Esophagus squamous epithelium (tissue), 5 donors: ENCODE measurements at places on chromosomes 6 and 20. TPM values are rescaled to one million over a fixed set of nuclear protein-coding genes. Genes with fewer than 3 reads are reported as not detected.
A peak's percentile ranks its signal among the peaks of the same experiment; 100 is the strongest.

- no peaks in the 10 kb centered on the region for H3K27me3 ChIP-seq
- DNase-seq: no peak
- H3K4me1 ChIP-seq: no peaks in the 10 kb centered on the region
Measured at GRCh38 chr6:160477901-160478300, 129.7 kb downstream of the SLC22A3 start.

Gene PKIB
- 6.7 TPM for total RNA-seq

DNA sequence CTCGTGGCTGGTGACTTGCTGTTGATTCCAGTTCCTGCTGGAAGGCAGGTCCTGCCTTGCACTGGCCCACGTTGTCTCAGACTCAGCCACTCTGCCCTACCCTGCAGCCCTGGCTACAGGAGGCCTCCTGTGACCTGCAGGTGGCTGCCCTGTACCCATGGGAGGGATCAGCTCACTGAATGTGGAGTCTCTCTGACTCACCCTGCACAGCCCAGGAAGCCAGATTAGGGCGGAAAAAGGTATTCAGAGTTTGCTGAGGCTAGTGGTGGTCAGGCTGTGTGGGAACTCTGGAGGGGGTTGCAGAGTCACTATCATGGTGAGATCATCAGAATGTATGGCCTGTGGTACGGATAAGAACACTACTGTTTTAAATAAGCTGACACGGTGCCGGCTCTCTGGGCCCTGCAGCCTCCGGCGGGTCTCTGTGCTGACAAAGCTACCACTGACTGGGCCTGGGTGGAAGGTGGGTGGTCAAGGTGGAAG lies 24.7 kb upstream of the PYGB start:
- no peak overlapping the region for H3K4me3 ChIP-seq
- H3K36me3 ChIP-seq: no peaks in the 10 kb centered on the region
- peaks cover 5% of the 10 kb centered on the region for H3K4me1 ChIP-seq
- H3K27ac ChIP-seq: peak overlapping the region; percentile 47
- no peak for DNase-seq

DNA sequence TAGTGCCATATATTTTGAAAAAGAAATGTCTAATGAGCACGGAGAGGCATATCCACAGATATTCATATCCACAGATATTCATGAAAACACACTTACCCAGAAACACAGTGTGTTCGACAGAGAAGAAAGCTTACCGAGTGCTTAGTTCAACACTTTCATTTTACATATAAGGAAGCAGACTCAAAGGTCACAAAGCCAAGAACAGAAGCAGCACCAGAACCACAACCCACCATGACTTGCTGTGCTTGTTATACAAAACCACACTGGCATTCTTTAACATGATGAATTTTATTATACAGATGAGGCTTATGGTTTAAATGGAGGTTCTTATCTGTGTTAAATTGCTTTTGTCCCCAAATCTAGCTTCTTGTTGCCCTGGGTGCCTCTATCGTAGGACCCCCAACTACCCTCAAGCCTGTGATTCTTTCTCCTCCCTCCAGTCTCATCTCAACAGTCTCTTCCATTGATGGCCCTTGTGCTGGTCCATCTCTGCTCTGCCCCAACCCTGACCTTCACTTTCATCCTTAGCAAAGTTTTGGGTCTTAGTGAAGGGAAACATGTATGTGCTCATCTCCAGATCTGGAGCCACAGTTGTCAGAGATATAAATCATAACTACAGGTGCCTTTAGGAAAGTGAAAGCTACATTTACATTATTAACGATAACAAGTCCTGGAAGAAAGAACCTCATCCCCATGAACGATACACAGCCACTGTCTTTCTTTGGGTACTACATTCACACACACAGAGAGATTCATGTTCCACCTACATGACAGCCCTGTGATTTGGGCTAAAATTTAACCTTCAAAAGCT lies 40.0 kb downstream of the SF3B5 start:
- H3K27me3 ChIP-seq: no peaks in the 10 kb centered on the region
- no peak for DNase-seq
- no peak overlapping the region for H3K27ac ChIP-seq

Gene FAM50B
- total RNA-seq: 10.9 TPM

Gene RHAG
- total RNA-seq: not detected

- H3K36me3 ChIP-seq: no peaks in the 10 kb centered on the region
- no peak for DNase-seq
- no peak overlapping the region for H3K27ac ChIP-seq
- H3K27me3 ChIP-seq: no peaks in the 10 kb centered on the region
- H3K4me3 ChIP-seq: no peak overlapping the region
- H3K4me1 ChIP-seq: no peaks in the 10 kb centered on the region
Measured at GRCh38 chr6:41161851-41162552, 914 bp downstream of the TREM2 start.

- H3K27me3 ChIP-seq: no peaks in the 10 kb centered on the region
- DNase-seq: no peak
- peaks cover 4% of the 10 kb centered on the region for H3K4me1 ChIP-seq
- no peak overlapping the region for H3K4me3 ChIP-seq
- H3K27ac ChIP-seq: no peak overlapping the region
Measured at GRCh38 chr20:59576216-59576953, 28.0 kb upstream of the PHACTR3 start.

- H3K36me3 ChIP-seq: no peaks in the 10 kb centered on the region
- no peaks in the 10 kb centered on the region for H3K27me3 ChIP-seq
- DNase-seq: no peak
- peak overlapping the region; percentile 30 for H3K27ac ChIP-seq
Measured at GRCh38 chr20:50259705-50260478, 69.3 kb downstream of the CEBPB start.

GRCh38 chr6:16533721-16534136 lies 227.5 kb downstream of the ATXN1 start:
- no peaks in the 10 kb centered on the region for H3K36me3 ChIP-seq
- DNase-seq: no peak
- H3K4me3 ChIP-seq: no peak overlapping the region
- no peaks in the 10 kb centered on the region for H3K27me3 ChIP-seq

DNA sequence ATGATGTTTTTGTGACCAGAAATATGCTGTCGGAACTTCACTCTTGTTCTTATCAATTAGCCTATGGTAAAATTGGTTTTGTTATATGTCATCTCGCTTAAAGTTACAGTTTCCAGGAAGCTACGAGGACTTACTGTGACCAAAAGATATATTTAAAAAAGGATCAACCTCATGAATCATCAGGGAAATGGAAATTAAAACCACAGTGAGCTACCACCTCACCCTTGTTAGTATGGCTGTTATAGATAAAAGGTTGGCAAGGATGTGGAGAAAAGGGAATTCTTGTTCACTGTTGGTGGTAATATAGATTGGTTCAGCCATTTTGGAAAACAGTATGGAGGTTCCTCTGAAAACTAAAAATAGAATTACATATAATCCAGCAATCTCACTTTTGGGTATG lies 14.3 kb upstream of the INSM1 start:
- no peaks in the 10 kb centered on the region for H3K36me3 ChIP-seq
- no peak overlapping the region for H3K4me3 ChIP-seq
- no peaks in the 10 kb centered on the region for H3K27me3 ChIP-seq
- no peaks in the 10 kb centered on the region for H3K4me1 ChIP-seq
- H3K27ac ChIP-seq: no peak overlapping the region

DNA sequence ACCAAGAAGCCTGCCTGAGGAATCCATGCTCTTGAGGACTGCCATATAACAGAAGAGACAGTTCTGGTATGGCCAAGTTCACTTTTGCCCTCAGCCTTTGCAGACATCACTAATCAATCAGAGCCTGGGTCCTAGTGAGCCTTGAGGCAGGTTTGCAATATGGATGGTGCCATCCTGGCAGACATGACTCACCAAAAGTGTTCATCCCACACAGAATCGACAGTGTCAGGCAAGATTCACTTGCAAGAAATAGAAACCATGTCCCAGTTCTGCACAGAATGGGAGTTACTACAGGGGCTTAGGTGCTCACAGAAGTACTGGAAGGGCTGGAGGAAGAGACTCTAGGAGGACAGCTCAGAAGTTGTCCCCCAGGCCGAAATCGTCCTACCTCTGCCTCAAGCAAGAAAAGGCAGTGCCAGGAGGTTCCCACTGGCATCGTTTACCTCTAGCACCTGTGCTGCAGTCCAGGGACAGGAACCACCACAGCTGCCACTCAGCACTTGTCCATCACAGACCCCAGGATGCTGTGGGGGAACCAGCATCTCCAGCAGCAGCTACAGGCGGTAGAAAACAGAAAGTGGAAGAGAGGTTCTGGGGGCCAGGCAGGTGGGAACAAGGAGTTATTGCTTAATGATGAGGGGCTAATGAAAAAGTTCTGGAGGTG lies 42.6 kb upstream of the PHACTR3 start:
- H3K4me1 ChIP-seq: peaks cover 9% of the 10 kb centered on the region
- no peaks in the 10 kb centered on the region for H3K36me3 ChIP-seq
- no peaks in the 10 kb centered on the region for H3K27me3 ChIP-seq
- no peak overlapping the region for H3K4me3 ChIP-seq
- no peak for DNase-seq
- no peak overlapping the region for H3K27ac ChIP-seq

DNA sequence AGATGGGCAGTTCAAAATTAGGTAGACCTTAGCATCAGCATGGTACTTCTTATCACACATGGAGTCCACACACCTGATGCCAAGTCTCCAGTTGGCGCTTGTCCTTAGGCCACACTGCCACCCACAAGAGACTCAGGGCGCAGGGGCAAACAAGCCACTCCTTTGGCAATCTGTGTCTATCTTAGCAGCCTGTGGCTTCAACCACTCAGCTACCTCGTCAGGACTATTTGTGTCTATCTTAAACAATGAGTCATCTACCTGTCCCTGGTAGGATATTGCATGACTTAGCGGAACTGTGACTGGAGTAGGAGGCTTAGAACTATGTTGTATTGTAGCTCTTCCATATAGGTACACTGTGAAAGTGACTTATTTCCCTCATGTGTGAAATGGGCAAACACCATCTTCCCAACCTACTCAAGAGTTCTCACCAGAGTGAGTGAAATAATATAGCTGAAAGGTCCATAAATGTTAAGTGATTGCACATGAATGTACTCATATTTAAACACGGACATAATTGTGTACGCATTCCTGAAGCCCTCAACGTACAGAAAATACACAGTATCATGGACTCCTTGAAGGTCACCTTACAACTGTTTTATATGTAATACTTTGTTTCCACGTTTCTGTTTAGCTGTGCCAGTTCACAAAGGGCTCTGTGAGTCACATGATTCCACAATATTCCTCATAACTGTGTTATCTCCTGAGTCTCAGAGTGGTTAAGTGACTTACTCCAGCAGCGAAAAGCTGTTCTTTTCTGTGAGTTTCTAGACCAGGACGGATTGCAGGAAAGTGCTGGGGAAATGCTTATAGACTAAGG lies 1.6 kb downstream of the TRIM27 start:
- H3K27ac ChIP-seq: peak overlapping the region; percentile 93
- H3K27me3 ChIP-seq: no peaks in the 10 kb centered on the region
- DNase-seq: no peak
- H3K4me1 ChIP-seq: peaks cover 11% of the 10 kb centered on the region

DNA sequence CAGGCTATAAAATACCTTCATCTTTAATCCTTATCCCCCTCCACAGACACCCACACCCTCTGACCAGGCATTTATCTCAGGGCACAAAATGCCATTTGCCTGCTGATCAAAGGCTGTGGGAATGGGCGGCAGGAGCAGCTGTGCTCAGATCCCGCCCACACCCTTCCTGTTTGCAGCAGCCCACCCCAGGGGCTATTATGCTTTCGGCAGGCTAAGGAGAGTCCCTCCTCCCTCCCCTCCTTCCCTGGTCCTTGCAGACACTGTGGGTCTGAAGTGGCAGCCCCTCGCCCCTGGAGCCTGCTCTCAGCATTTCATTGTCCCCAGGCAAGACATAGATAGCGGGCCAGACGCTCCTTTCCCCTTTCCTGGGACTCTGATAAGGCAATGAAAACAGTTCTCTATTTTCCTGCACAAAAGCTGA lies 220.8 kb upstream of the HEY2 start:
- no peak overlapping the region for H3K4me3 ChIP-seq
- no peak overlapping the region for H3K27ac ChIP-seq
- H3K36me3 ChIP-seq: no peaks in the 10 kb centered on the region
- H3K4me1 ChIP-seq: no peaks in the 10 kb centered on the region
- DNase-seq: no peak

DNA sequence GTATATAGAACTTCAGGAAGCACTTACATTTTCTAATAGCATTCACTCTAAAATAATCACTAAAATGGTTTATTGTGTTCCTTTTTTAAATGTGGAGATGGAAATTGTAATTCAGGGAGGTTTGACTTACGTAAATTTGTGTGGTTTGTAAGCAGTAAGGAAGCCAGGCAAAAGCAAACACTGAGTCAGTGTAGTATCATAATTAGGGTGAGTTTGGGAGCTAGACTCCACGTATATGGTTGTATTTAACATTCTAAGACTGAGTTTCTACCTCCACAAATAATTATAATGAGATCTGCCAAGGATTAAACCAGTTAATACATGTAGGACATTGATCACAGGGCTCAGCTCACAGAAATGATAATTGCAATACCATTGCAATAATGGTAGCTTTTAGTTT lies 425.5 kb downstream of the CBLN4 start:
- no peaks in the 10 kb centered on the region for H3K27me3 ChIP-seq
- no peaks in the 10 kb centered on the region for H3K4me1 ChIP-seq
- no peak overlapping the region for H3K4me3 ChIP-seq
- H3K27ac ChIP-seq: no peak overlapping the region
- DNase-seq: no peak

- peaks cover 5% of the 10 kb centered on the region for H3K36me3 ChIP-seq
- no peaks in the 10 kb centered on the region for H3K4me1 ChIP-seq
- no peak for DNase-seq
- H3K27ac ChIP-seq: no peak overlapping the region
- H3K27me3 ChIP-seq: no peaks in the 10 kb centered on the region
- H3K4me3 ChIP-seq: no peak overlapping the region
Measured at GRCh38 chr6:56581296-56581925, 61.3 kb downstream of the DST start.

DNA sequence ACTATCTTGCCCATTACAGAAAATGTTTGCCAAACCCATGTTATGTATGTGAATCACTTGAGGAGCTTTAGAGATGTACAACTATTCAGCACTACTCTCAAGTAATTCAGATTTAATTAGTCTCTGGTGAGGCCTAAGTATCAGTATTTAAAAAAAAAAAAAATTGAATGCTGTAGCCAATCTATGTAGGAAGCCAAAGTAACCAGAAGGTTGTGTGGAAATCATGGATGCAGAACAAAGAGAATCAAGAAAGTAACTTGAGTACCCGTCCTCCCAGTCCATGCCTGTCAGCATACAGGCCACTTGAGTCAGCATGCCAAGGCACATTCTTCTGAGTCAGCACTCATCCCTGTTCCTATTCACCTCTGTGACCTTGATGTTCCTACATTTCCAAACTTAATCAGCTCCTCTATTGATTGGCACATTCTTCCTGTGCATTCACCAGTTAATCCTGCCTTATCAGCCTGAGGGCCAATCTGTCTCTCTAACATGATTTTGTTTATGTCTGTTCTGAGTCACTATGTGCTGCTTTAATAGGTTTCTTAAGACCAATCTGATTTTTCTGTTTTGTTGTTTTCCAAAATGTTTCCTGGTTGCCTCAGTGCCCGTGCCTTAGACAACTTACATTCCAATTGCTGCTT lies 165.6 kb downstream of the KCNQ5 start:
- DNase-seq: no peak
- H3K36me3 ChIP-seq: no peaks in the 10 kb centered on the region
- no peak overlapping the region for H3K4me3 ChIP-seq
- no peaks in the 10 kb centered on the region for H3K27me3 ChIP-seq
